Stimulated activated CD8-positive, alpha-beta memory T cell treated with anti-CD3 and anti-CD28 coated beads, Interleukin-12 subunit alpha, Interleukin-12 subunit beta, amount 100 ng/mL, for 1 hour (primary cell): ENCODE measurements at places on chromosomes 1 and 21.

DNA sequence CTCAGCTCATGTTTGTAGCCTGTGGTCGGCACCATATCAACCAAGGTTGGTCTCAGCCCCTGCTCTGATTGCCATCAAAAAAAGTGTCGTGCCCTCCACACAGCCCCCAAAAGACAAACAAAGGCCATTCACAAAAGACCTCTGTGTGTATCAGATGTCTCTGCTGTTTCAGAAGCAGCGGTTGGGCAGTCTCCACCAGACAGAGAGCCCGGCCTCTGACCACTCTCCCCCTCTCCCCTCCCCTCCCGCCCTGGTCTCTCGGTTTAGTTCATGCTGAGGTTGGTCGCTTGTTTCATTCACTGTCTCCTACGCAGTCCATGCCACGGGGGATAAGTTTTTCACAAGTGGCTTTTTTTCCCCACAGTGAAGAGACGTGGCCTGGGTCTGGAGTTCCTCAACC, 27.1 kb downstream of the ACTA1 start:
- DNase-seq = no peak

DNA sequence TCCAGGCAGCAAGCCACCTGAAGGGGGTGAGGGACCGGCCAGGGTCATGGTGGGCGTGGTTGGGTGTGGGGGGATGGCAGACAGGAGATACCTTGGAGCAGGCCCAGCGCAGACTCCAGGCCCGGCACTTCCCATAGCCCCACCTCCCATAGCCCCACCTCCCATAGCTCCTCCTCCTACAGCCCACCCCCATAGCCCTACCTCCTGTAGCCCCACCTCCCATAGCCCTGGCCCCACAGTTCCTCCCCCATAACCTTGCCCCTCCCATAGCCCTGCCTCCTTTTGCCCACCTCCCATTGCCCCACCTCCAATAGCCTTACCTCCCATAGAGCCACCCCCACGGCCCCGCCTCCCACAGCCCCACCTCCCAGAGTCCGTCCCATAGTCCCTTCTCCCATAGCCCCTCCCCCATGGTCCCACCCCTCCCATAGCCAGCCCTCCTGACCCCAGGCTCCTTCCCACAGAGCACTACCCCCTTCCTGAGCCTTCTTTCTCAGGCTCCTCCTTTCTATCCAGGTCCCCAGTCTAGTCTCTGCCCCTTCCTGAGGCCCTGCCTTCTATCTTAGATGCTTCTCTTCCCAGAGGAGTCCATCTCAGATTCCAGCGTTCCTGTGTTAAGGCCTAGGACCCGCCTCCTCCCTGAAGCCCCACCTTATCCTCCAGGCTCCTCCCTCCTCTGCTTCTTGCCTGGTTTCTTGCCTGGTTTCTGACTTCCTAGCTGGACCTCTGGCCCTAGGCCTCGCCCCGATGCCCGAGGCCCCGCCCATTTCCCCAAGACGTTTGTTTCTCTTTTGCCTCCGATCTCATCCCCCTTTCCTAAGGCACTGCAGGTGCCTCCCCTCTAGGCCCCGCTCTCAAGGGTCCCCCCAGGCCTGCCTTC, 46.8 kb downstream of the PTPRU start:
- DNase-seq = no peak

DNA sequence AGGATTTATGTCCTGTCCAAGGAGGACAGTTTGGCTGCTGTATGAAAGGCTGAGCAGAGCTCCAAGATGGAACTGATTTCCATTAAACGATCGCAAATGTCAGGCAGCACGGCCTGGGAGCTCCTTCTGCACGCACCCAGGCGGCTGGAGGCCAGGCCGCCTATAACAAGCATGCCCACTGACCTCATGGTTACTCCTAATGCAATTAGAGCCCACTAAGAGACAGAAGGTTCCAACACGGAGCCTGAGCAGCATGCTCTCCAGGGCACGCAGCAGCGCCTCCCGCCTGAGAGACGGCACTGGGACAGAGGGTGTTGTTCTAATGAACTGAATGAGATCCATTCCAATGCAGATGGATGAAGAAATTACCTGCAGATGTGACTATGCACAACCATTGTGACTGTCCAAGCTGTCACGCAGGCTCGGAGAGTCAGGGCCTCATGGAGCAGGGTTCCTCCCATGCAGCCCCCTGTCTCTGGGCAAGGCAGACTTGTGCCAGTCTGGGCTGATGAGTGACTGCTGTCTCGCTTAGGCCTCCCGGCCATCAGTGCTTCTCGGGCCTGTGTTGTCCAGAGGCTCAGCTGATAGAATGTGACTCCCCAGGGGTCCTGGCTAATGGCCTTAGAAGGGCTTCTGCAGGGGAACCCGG, 25.2 kb upstream of the CDCA8 start:
- no peak for DNase-seq

- no peak for DNase-seq
Measured at GRCh38 chr1:98723574-98723973, 62.1 kb downstream of the SNX7 start.

DNA sequence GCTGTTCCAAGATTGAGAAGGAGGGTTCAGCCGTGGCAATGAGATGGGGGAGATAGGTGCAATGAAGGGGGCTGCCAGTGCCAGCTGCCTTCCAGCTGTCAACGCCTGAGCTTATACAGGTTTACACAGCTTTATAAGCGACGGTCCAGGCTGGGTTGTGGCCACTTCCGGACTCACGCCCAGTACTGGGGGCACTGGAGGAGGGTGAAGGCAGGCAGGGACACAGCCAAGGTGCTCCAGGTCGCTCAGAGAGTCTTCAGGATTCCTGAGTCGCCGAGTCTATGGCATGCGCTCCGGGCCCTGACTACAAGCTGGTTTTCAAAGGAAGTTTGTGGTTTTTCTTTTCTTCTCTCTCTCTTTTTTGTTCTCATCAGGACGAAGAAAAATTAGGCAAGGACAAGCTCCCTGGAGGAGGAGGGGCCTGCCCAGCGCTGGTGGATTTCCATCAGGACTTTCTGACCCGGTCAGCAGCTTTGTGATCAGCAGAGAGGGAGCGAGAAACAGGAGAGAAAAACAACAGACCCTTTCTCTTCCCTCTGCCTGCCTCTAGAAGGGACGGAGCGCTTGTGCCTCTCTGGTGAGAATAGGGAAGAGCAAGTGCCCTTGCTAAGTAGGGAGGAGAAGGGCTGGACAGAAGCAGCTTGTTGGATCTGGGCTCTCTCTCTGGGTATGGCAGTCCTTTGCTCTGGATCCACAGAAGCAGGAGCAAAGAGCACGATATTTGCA, at the start of gene MINDY1:
Gene MINDY1, minus strand, starts transcription at position 576 of the 726 bp plus-strand sequence. CDS start 4,285 bp downstream, outside the sequence.
- no peak for DNase-seq

DNA sequence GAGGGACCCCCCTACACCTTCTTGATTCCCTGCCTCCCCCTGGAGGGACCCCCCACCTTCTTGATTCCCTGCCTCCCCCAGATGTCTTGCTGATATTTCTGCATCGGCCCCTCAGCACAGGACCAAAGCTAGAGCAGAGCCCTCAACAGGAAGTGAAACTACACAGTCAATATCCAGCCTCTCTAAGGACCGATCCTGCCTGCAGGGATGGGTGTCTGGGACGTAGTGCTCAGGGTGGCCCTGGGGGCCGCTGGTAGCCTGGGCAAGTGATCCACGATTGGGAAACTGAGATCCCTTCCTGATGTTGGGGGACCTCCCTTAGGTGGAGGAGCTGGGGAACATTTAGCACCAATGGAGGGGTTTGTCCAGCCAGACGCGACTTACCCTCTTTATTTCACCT, 3.9 kb upstream of the LEFTY2 start:
- no peak for DNase-seq

DNA sequence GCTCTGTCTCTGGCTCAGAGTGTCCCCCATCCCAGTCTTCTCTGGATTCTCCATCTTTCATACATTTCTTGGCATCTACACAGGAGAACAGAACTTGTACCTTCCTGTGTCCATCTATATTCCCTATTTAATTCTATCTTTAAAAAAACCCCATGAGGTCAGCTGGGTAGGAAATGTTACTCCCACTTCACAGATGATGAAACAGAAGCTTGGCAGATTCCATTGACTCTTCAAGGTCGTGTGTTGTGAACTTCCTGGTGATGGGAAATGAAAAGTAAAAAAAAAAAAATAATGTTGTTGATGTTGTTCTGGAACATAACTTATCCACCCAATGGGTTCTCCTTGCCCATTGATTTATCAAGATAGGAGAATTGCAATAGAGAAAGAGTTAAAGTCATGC, 8.9 kb downstream of the CHI3L2 start:
- DNase-seq = no peak

- DNase-seq = no peak
Measured at GRCh38 chr1:38015978-38016725, 3.6 kb downstream of the UTP11 start.

DNA sequence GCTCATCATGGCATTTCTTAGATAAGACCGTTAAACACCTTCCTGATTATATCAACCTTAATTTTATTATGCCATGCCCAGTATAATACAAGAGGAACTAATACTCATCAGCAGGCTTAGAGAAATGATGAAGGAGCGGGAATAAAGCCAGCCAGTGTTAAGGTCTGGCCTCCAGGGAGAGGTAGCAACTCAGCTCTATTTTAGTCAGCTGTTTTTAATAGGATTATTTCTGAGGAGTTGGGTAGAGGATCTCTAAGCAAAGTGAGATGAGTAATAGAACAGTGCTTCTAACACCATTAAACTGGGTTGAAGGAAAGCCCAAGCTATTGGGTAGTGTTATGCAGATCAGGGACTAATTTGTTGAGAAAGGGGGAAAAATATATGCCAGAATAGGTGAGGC, 921.5 kb downstream of the TTLL7 start:
- no peak for DNase-seq

DNA sequence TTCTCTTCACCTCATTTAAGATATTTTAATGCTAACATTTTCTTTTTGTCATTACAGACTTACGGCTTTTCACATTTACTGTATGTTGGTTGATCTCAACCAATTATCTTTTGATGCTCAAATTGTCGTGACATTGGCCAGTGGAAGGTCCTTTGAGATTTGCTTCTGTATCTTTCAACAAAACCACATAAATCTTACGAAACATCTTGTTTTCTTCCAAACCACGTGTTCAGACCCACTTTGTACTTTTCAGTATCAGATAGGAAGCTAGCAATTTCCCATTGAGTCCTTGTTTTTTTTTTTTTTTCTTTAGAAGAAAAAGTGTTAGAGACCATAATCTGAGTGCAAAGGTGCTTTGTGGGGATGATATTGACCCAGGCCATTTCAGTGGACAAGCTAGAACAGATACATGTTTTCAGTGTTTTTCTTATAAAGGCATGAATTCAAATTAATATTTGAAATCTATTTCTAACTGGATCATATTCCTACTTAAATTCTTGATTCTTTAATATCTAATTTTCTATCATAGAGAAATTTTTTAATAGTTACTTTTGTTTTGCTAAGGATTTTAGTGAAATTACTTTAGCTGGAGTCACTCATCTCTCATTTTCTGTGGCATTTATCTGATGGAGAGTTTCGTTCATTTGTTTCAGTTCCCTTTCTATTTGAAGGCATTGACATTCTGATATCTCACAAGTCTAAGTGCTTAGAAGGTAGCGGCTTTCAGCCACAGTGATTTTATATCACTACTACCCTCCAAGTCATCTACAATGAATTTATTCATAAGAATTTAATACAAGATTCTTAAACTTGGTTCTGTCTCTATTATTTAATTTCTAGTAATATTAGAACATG, 26.7 kb downstream of the ATG4C start:
- no peak for DNase-seq

DNA sequence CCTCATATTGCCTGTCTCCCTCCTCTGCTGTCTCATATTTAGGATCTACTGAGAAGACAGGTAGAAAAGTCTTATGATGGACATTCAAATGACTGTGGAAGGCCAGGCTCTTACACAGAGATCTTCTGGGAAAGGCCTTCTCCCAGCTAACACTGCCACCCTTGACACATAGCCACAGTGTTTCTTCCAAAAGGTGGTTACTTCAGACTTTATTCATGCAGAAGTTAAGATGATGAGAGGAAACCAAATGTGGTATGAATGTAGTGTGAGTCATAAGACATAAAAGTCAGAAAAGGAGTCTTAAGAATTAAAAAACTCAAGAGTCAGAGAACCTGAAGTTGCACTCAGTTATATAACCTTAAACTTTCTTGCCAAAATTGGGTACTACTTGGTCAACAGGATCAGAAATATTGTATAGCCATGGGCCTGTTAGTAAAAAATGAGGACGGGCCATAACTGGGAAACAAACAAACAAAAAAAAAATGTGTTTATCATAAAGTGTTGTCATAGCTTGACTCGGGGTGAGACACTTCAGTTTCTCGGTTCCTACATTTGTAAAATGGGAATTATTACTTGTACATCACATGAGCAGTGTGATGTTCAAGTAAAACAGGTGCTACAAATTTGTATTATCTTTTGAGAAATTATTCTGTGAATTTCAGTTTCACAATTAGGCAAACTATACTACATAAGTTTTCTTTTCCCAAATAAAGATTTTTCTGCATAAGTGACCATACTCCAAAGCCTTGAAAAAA, 1.2 kb upstream of the DENND1B start:
- DNase-seq = peak; percentile 4

- DNase-seq = no peak
Measured at GRCh38 chr1:70528590-70529333, 117.7 kb downstream of the CTH start.

GRCh38 chr21:15126948-15127347, 62.1 kb upstream of the NRIP1 start:
- no peak for DNase-seq

DNA sequence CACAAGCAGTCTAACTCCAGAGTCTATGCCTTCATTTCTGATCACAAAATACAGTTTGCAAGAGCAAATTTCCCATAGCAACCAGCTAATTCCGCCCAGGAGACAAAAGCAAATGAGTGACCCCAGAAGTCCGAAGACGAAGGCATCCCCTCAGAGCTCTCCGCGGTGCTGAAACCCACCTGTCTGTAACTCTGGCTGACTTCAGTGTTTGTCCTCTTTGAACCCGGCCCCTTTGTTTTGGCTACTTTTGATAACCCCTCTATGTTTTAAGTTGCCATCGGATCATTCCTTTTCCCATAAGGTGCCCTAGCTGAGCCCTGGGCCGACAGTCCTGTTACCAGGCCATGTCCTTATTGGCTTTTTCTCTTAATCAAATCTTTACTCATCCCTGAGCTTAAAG, 515.8 kb downstream of the PTPRU start:
- DNase-seq = no peak

DNA sequence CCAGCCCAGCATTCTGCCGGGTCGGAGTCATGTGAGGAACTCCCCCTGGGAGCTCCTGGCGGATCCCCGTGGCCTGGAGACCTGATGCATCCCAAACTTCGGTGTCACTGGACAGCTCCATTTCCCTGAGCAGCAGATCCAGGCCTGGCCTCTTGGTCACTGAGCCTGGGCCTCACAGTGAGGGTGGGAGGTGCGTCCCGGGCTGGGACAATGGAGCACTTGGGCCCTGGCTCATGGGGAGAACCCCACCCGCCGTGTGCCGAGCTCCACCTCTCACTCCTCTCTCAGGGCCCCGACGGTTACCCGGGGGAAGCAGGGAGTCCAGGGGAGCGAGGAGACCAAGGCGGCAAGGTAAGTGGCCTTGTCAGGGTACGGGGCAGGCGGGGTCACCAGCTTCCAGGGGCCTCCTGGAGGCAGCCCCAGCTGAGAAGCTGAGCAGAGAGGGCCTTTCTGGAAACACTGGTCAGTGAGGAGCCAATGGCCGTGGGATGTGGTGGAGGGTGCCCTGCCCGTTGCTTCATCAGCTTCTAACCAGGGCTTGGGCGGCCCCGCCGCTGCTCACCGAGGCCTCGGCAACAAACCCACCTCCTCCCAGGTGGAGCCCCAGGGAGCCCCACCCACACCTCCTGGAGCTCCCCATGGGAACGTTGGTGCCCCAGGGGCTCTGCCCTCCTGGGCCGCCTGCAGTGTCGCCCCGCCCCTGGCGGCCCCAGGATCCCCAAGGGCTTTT, 19.8 kb downstream of the COL6A2 start:
- no peak for DNase-seq

- no peak for DNase-seq
Measured at GRCh38 chr1:87916965-87917364, 588.3 kb downstream of the LMO4 start.
